ENCODE measurements at places on chromosomes 2 and 18.

- DNase-seq, result no peak
Observed at GRCh38 chr2:236689981-236690380, 120.4 kb downstream of the ACKR3 start.

DNA sequence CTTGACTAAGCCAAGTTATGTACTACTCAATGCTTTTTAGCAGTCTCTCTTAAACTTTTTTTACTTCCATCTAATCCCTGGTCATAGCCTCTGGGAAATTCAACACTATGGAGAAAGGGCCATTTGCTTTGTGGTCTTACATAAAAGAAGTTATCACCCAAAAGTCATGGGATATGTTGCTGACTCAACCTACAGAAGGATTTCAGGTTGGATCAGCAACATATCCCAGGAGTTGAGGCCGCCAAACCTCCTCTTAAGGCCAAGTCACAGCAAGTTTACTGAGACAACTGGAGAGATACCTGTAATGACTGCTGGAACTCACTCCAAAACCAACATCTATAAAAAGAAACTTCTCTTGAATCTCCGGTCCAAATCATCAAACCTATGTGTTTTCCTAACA, 141.1 kb downstream of the IRS1 start:
- peak; percentile 76 for DNase-seq

- DNase-seq, result no peak
Observed at GRCh38 chr2:75153221-75153620, 46.1 kb downstream of the TACR1 start.

- no peak for DNase-seq
Observed at GRCh38 chr18:54233228-54233625, 8.8 kb upstream of the MBD2 start.

- no peak for DNase-seq
Observed at GRCh38 chr2:96923810-96924774, 54.2 kb upstream of the SEMA4C start.

DNA sequence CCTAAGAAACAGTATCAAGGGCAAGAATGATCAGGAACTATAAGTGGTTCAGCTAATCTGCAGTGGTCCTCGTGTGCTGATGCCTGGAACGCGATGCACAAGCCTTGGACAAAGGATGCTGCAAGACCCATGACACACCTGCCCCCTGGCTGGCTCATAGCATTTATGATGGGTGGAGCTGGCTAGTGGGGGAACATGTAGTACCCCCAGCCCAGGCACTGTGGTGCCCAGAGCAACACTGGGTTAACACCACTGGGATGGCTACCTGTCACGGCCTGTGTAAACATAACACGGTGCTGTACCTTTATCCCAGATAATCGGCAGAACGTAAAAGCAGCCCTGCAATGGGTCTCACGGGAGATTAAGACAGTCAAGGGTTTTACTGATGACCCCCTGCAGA, 60.3 kb upstream of the PEX13 start:
- DNase-seq, result no peak

DNA sequence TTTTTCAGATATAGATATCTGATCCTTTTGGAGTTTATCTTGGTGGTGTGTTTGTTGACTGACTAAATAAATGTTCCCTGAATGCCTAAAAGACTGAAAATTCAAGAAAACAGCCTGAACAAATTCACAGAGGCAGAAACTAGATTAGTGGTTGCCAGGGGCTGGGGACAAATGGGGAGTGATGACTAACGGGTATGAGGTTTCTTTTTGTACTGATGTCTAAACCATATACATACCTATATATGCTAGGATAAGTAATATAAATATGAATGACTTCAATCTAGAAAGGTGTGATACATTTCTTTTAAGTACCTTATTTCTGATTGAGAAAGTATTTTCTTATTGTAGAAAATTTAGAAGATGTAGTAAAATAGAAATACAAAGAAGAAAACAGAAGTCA, 176.9 kb upstream of the PGAP1 start:
- no peak for DNase-seq

GRCh38 chr2:186868344-186868743, 19.4 kb upstream of the ZSWIM2 start:
- no peak for DNase-seq

DNA sequence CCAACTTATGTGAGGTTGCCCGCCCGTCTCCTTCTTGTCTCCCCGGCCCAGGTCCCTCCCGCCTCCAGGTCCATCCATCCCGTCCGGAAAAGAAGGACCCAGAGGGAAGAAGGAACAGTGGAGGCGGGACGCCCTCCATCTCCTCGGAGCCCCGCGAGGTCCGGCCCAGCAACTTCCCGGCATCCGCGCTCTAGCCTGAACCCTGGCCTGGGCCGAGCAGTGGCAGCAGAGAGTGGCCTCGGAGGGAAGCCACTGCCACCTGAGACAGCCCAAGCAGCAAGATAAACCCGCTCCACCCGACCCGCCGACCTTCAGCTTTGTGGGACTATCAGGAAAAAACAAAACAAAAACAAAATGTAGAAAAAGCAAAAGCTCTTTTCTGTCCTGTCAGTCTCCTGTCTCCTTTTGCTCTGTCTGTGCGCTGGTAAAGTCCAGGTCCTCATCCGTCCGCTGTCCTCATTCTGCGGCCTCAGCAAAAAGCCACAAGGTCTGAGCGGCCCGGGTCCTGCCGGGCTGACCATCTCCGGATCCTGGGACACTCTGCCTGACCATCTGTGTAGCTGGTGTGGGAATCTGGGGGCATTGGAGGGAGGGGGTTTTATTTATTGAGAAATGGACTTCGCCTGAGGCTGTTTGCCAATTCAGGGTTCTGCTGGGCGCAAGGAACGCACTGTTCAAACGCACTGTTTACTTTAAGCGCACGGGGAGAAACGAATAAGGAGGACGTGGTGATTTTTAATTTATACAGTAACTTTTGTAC, 3.1 kb downstream of the DLX1 start:
- DNase-seq, result no peak

DNA sequence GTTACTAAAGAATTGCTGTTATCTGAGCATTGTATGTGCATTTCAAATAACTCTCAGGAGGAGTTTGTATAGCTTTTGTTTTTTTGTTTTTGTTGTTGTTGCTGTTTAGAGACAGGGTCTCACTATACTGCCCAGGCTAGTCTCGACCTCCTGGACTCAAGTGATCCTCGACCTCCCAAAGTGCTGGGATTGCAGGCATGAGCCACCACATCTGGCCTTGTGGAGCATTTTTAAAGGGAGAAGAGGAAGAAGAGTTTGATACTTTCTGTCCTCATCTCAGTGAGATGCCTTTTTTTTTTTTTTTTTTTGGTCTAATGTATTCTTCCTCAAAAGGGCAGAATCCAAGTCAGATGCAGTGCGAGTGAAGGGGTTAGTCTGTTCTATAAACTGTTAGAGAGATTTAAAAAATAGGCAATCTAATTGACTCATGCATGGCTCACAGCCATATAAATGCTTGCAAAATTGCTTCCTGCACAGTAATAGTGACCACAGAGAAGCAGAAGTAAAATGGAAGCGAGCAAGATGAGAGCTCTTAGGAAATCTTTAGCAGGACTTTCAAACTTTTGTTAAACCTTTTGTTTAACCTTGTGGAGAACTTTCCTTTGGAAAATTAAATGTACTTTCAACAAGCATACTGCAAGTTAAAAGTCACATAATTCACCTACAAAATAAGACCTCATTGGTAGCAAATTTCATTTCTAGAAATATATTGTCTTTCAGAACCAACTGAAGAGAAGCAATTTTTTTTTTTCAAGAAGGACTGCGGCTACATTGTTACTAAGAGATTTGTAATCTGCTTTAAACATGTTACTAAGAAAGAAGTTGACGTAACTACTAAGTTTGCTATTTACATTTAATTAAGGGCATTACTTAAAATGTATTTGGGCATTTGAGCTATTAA, 52.3 kb upstream of the ROCK1 start:
- DNase-seq, result no peak

DNA sequence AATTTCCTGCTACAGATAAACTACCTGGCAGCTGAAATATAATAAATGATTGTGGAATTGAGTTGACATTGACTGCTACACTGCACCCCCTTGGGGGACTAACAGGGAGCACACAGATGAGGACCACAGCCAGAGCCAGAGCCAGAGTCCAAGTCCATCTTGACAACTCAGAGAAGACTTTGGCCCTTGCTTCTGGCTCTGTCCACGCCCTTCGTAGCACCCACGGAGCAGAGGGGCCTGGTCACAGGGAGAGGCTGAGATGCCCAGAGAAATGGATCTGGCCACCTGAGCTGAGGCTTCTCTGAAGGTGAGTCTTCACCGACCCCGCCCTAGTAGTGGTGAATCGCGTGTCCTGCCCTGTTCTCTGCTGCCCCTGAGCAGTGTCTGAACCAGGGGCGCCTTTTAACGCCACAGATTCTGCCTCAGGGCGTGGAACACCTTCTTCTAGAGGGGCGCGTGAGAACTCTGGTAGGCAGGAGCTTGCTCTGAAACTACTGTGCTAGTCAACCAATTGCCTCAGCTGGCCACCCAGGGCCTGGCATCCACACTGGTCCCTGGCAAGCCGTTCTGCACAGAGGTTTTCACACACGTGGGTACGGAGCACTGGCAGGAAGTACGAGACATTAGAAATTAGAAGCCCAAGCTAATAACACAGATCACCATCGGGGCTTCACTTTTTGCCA, 35.7 kb upstream of the MAT2A start:
- no peak for DNase-seq

DNA sequence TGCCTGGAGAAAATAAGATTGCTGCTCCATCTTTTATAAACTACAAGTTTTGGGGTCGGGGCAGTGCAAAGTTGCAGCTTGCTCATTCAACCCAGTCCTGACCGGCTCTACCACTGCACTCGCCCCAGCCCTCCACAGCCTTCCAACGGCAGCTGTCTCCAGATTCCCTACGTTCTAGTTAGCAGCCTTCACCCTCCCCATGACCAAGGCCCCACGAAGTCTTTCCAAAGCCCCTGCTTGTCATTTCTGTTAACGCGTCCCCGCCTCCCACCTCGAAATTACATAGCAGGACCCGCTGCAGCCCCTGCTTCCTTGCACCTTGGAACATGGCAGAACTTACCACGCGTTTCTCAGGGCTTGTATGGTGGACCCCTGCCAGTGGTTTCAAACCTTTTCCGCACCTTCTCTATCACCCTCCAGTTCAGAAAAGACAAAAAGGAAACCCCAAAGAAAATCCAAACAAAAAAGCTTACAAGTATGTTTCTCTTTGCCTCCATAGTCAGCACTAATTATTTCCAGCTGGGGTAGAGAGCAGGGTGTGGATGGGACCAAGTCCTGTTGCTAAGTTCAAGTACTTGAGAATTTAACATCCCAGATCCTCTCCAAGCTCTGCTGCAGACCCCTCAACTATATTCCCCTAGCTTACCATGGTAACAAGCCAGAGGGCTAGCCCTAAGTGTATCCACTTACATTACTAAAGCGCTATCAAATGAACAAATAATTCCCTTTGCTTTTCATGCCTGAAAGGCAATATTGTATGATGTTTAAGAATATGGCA, 161.5 kb downstream of the TGIF1 start:
- no peak for DNase-seq

DNA sequence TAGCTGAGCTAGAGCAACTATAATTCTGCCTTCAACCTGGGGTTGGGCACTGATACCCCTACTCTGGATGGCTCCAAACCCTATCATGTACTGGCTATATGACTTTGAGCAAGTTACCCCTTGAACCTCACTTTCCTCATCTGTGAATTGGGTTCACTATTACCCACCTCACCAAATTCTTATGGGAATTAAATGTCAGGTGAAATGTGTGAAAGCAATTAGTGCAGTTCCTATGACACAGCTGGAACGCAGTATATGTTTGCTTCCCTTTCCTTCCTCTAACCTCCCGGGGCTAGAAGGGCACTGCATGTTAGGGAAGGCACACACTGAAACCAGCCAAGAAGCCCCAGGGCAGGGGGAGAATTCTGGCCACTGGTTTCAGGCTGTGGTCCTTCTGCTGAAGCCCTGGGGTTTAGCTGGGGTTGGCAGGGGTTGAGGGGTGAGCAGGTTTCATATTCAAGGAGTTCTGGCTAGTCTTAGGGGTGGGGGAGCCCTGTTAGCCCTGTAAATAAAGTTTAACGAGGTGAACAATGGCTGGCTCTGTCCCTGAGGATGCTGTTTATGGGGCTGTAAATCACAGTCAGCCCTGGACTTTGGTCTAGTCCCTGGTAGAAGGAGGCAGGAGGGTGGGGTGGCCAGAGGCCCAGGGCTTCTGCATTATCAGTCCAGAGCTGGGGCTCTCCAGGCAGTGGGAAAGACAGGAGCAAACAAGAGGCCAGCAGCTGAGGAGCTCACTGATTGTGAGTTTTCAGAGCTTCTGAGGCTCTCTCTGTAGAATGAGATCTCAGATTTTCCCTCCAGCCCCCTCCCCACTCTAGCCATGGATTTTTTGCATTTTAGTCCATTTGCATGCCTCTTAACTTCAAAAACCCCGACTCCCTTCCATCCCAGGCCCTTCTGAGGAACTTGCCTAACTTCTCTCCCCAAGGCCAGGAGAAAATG, 8.0 kb downstream of the PKDCC start:
- peak; percentile 75 for DNase-seq

DNA sequence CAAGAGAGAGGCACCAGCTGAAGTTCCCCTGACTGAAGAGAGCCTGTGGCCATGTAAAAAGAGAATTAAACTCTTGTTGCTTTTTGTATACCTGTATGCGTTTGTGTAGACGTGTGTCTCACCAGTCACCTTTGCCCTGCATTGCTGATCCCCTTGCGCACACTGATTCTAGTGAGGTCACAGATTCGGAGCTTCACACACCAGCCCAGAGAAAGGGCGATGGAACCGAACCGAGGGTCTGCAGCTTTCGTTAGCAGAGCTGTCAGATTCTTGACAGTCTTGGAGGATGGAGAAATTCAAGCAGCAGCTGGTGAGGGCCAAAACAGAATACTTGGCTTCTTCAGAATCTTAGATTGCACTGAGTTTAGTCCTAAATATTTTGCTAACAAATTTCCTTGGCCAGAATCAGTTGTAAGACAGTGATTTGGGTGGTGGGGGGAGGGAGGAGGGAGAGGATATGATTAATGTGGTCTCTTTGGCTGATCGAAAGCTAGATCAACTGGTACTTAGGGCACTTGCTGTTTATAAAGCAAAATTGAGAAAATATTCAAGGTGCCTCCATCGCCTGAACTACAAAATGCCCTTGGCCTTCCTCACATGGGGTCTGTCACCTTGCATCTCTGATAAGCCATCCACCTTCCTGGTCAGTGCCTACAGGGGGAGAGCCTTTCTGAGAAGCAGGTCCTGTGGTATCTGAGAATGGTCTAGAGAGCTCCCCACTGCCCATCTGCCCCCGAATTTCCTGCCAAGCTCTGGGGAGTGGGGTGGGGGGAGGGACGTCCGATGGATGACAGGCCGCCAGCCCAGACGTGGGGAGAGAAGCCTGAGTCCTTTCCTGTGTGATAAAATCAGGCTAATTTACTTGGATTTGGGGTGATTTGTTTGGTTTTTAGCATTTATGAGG, 123.5 kb downstream of the CABLES1 start:
- no peak for DNase-seq

DNA sequence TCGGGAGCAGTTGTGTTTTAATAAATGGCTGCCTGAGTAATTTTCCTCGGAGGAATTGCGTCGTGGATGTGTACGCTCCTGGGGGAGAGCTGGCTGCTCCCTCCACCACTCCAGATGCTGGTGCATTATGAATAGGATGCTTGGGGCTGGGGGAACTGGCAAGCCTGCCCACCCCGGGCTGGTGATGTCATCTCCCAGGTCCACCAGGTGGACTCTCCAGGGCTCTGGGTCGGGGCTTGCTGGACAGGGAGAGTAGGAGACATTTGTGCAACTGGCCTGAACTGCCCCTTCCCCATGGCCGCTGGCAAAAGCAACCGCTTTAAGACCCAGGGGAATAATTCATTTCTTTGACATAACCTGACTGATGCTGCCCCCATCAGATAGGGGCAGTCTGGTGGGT, 158.7 kb downstream of the KLHL29 start:
- no peak for DNase-seq

- no peak for DNase-seq
Observed at GRCh38 chr2:45607701-45608100, 3.4 kb downstream of the SRBD1 start.

GRCh38 chr2:178128836-178129630, 16.8 kb downstream of the RBM45 start:
- no peak for DNase-seq

Data from prostate gland (tissue), 2 donors.